Caco-2 (cell line): ENCODE measurements at places on chromosomes 6 and 20.

DNA sequence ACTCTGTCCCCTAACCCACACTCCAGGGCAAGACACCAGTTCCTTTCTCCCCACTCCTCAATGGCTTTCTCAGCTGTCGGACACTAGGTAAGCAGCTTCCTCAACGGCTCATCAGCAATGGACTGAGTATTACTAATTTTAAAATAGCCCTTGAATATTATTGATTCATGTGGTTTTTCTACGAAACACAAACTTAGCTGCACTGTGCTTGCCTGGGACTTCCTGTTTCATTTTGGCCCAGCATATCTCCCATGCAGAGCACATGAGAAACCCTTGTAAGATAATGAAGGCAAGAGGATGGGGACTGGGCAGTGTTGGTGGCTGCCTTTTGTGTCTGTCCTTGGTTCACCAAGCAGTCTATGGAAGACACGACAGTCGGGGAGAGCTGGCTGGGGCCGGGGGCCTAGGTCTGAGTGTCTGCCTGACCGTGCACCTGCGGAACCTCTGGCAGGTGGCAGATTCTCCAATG lies 48.9 kb downstream of the RNASET2 start:
- no peaks in the 10 kb centered on the region for H3K4me1 ChIP-seq
- no peak overlapping the region for H3K27ac ChIP-seq
- H3K36me3 ChIP-seq, result no peaks in the 10 kb centered on the region

DNA sequence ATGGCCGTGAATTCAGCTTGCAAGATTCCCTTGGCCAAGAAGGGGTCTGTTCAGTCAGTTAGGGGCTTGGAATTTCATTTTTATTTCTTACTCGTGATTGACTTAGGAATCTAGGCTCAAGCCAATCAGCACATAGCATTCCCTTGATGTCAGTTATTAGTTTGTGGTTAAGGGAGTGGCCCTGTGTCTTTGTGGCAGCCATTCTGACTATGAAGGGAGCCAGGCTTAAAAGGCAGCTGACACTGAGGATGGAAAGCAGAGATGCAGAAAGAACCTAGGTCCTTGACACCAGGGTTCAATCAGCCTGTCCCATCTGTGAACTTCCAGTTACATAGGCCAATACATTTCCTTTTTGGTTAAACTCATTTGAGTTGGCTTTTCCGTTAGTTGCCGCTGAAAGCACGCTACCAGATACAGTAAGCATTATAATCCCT lies 48.1 kb downstream of the MCUR1 start:
- no peak for DNase-seq
- H3K4me1 ChIP-seq, result no peaks in the 10 kb centered on the region
- peak overlapping the region; percentile 11 for H3K27ac ChIP-seq
- no peaks in the 10 kb centered on the region for H3K27me3 ChIP-seq

DNA sequence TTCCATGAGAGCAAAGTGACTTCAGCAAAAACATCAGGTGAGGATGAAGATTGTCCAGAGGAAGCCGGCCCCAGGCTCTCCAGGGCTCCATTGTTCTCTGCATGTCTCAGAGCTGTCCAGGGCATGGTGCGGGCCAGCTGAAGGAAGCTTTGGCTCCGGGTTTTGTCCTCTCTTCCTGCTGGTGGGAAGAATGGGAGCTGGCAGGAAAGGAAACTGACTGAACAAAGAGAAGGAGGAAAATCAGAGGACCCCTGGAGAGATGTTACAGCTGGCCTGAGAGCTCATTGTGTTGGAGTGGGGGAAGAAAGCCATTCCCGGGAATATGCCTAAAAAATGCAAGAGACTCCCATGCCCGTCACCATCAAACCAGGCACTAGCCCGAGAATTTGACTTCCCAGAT lies 27.1 kb downstream of the PRND start:
- H3K27ac ChIP-seq, result no peak overlapping the region
- H3K27me3 ChIP-seq, result peaks cover 2% of the 10 kb centered on the region
- no peaks in the 10 kb centered on the region for H3K36me3 ChIP-seq

- no peaks in the 10 kb centered on the region for H3K36me3 ChIP-seq
- H3K27me3 ChIP-seq, result no peaks in the 10 kb centered on the region
- H3K4me3 ChIP-seq, result no peak overlapping the region
- DNase-seq, result no peak
- H3K4me1 ChIP-seq, result no peaks in the 10 kb centered on the region
These were observed 504.4 kb downstream of the BCKDHB start for GRCh38 chr6:80610846-80611245.

- no peaks in the 10 kb centered on the region for H3K36me3 ChIP-seq
- no peak overlapping the region for H3K27ac ChIP-seq
- H3K27me3 ChIP-seq, result no peaks in the 10 kb centered on the region
- no peak overlapping the region for H3K4me3 ChIP-seq
These were observed 150.4 kb downstream of the BTBD3 start for GRCh38 chr20:12068121-12068520.

DNA sequence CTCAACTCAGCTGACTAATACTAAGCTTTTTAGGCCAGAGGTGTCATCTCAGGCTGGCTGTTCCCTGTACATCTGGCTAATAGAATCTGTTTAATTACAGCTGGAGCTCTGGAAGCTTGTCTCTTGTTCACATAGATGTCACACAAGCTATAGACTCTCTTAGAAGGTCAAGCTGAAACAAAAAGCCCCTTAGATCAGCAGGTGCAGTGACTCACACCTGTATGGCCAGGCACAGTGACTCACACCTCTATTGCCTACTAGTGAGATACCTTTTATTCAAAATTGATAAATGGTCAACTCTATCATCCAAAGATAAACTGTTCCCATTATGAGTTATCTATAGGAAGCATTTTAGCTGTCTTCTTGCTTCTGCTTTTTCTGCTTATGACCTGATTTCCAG lies 29.9 kb upstream of the MTHFD1L start:
- no peak for DNase-seq
- no peak overlapping the region for H3K27ac ChIP-seq
- H3K4me1 ChIP-seq, result 0 out of 2 replicates have a peak, but pooled peaks cover 5% of the 10 kb centered on the region
- no peaks in the 10 kb centered on the region for H3K27me3 ChIP-seq

DNA sequence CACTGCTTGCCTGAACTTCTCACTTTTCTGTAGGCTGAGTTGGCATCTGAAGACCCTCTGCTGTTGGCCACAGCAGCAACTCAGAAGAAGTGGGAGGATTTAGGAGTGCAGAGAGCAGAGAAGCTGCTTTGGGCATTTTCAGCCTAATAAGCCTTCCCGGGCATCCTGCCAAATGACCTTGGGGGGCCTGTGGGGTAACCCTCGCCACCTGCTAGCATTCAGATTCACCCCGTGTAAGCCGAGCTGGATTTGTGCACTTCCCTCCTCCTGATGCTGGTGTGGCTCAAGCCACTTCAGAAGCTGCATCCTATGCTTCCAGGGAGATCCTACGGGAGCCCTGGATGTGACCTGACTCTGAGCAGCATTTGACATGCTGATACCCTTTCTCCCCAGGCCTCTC lies 114.8 kb downstream of the LRFN2 start:
- no peaks in the 10 kb centered on the region for H3K27me3 ChIP-seq
- no peaks in the 10 kb centered on the region for H3K4me1 ChIP-seq
- no peak overlapping the region for H3K4me3 ChIP-seq
- H3K27ac ChIP-seq, result no peak overlapping the region
- DNase-seq, result no peak
- no peaks in the 10 kb centered on the region for H3K36me3 ChIP-seq

GRCh38 chr6:170080828-170081371 lies 210.0 kb downstream of the DLL1 start:
- H3K27me3 ChIP-seq, result no peaks in the 10 kb centered on the region
- DNase-seq, result no peak
- H3K36me3 ChIP-seq, result no peaks in the 10 kb centered on the region
- no peaks in the 10 kb centered on the region for H3K4me1 ChIP-seq
- no peak overlapping the region for H3K27ac ChIP-seq

DNA sequence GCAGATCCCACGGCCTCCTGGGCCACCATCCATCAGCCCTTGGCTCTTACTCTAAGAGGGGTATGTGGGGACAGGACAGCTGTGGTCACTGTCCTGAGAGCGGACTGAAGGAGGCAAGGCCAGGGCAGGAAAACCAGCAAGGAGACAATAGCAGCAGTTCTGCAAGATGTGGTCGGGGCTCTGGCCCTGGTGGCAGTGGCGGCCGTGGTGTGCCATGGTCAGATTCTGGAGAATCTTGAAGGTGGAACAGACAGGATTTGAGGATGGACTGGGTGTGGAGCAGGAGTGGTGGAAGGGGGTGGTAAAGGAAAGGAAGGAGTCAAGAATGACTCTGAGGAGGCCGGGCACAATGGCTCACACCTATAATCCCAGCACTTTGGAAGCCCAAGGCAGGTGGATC lies 5.9 kb upstream of the MAP1LC3A start:
- H3K27me3 ChIP-seq, result no peaks in the 10 kb centered on the region
- no peak overlapping the region for H3K27ac ChIP-seq
- no peaks in the 10 kb centered on the region for H3K4me1 ChIP-seq
- H3K4me3 ChIP-seq, result no peak overlapping the region
- H3K36me3 ChIP-seq, result no peaks in the 10 kb centered on the region
- DNase-seq, result no peak

DNA sequence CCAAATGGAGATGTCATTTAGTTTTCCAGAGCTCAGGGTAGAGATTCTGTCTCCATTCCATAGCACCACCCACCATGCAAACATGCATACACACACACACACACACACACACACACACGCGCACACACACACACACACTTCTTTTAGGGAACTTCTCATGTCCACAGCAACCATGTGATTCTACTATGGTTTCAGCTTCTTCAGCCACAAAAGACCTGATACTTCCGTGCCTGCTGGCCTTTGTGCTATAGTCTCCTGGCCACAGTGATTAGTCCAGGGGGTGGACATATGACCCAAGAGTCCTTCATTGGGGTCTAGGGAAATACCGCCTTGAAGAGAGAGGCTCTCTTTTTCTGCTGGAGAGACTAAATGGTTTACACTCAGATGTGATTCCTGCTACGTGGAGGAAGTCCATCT lies 53.5 kb downstream of the CARMIL1 start:
- H3K4me1 ChIP-seq, result peaks cover 31% of the 10 kb centered on the region
- no peaks in the 10 kb centered on the region for H3K27me3 ChIP-seq
- H3K4me3 ChIP-seq, result no peak overlapping the region
- H3K36me3 ChIP-seq, result no peaks in the 10 kb centered on the region

DNA sequence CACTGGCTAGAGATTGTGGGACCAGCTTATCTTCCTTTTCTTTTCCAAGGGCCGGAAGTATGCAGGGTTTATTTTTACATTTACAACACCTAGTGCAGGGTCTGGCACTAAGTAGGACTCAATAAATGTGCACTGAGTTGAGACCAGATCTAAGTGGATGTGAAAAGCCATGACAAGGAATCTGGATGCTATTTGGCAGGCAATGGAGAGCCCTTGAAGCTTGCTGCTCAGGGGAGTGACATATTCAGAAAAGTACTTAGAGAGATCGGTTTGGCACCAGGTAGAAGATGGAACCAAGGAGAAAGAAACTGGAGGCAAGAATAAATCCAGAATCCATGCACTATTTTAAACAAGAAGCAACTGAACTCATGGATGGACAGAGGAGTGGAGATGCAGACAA lies 815.8 kb downstream of the MAFB start:
- H3K4me1 ChIP-seq, result no peaks in the 10 kb centered on the region
- no peak overlapping the region for H3K27ac ChIP-seq
- no peaks in the 10 kb centered on the region for H3K27me3 ChIP-seq
- H3K36me3 ChIP-seq, result no peaks in the 10 kb centered on the region
- H3K4me3 ChIP-seq, result no peak overlapping the region

DNA sequence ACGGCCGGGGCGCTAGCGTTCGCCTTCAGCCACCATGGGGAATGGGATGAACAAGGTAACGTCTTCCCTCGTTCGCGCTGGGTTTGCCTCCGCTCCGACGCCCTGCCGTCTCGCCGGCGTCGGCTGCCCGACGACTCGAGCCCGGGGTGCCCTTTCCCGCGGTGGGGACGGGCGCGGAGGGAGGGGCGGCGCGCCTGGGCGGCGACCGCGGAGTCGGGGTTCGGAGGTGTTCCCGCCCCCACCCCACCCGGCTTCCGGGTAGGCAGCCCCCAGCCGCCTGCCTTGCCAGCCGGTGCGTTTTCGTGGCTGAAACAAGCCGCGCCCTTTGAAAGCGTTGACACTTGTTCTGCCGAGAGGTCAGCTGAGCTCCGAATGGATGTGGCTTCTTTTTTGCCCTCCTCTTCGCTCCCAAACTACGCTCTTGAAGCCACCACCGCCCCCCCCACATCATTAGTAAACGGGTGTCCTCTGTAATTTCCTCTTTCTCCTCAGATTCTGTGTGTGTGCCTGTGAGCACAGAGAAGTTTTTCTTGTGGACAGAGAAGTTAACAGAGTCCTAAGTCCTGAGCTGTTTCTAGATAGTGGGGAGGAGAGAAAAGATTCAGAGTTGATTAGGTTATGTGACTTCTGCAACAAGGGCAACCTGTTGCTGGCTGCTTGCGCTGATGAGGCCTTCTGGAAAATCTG lies 362 bp downstream of the DUSP22 start:
- H3K4me1 ChIP-seq, result no peaks in the 10 kb centered on the region
- no peaks in the 10 kb centered on the region for H3K36me3 ChIP-seq
- peak overlapping the region; percentile 42 for H3K4me3 ChIP-seq
- no peaks in the 10 kb centered on the region for H3K27me3 ChIP-seq

DNA sequence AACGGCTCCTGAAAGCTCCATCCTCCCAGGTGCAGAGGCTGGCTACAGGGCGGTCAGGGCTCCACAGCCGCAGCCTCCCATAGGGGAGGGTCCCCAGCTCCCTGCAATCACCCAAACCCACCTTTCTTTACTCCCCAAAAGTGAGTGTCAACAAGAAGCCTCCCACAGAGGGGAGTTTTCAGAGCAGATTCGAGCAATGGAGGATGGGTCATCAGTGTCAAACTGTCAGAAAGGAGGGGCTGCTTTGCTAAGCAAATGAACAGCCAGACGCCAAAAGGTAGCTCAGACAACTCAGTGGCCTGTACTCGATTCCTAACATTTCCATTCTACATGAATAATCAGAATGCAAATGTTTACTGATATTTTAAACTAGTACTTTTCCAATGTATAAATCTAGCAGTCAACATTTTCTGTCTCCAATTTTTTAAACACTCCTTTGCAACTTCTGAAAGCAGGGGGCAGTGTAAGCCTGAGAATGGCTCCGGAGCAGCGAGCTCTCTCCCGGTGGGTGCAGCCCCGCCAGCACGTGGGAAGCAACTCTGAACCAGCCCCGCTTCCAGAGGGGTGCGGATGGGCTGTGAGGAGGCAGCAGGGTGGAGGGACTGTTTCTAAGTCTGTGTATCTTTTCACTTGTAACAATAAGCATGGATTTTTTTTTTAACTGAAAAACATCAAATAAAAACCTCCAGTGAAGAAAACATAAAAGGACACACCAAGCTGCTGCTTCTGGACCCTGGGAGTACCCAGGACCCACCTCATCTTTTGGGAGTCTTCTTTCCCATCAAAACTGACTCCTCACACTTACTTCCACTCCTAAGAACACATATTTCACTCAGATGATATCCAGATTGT lies 54.9 kb downstream of the TAF4 start:
- H3K36me3 ChIP-seq, result peaks cover 7% of the 10 kb centered on the region
- no peak overlapping the region for H3K4me3 ChIP-seq
- DNase-seq, result no peak
- H3K27ac ChIP-seq, result peak overlapping the region; percentile 5

GRCh38 chr6:23334360-23334759 lies 765.0 kb downstream of the HDGFL1 start:
- no peak overlapping the region for H3K4me3 ChIP-seq
- no peaks in the 10 kb centered on the region for H3K36me3 ChIP-seq
- no peaks in the 10 kb centered on the region for H3K4me1 ChIP-seq
- no peak overlapping the region for H3K27ac ChIP-seq
- no peak for DNase-seq
